ENCODE measurements at places on chromosomes 2 and 18. TPM values are rescaled to one million over a fixed set of nuclear protein-coding genes. Genes with fewer than 3 reads are reported as not detected.

DNA sequence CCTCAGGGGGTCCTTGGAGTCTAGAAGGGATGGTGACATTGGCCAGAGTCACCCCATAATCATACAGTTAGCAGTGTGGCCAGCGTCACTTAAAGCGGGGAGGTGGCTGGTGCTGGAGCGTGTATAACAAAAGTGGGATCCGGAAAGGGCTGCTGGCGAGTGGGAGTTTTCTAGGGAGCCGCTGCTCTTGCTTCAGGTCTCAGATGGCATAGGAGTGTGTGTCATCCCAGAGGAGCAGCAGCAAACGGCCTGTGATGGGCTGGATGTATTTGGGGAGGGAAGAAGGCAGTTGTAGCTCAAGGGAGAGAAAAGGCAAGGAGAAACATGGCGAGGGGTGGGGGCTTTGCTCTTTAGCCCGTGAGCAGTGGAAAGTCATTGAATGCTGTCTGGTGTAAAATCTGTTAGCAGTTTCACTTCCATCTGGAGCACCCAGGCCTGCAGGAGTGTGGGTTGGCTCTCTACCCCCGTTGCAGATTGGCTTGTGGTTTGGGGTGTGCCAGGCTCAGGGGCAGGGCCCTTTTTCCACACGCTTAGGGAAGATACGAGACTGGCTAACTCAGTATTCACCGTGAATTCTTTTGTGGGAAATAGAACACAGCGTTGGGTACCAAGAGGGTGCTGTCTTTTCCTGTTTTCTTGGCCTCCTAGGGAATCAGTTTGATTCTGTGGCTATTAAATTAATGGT is 120.5 kb downstream of the AGAP1 start:
- no peak for DNase-seq

GRCh38 chr2:43027097-43027873 is 199.1 kb downstream of the ZFP36L2 start:
- DNase-seq = no peak

ASAP2 gene
- total RNA-seq = 12.9 TPM

PID1 gene
- total RNA-seq = 8.4 TPM

GRCh38 chr2:180231015-180231414 is 223.9 kb upstream of the CWC22 start:
- no peak for DNase-seq

VAMP8 gene
- 26.1 TPM for total RNA-seq

- no peak for DNase-seq
Observed at GRCh38 chr2:144426355-144426754, 93.6 kb downstream of the ZEB2 start.

RGPD3 gene
- total RNA-seq = 0.16 TPM

DNA sequence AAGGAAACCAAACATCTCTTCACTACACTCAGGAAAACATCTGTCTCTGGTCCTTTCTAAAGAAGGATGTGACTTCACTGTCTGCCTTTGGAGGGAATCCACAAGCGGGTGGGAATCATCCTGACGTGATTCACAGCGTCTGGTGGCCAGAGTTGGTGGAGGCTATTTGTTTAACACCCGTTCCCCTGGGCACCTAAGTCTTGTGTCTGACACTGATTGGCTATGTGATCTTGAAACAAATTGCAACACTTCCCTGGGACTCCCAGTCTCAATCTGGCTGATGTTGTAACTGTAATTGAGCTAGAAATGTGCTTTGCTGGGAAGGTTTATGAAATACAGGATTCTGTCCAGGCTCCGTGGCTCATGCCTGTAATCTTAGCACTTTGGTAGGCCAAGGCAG is 28.8 kb upstream of the SIX3 start:
- no peak for DNase-seq

DNA sequence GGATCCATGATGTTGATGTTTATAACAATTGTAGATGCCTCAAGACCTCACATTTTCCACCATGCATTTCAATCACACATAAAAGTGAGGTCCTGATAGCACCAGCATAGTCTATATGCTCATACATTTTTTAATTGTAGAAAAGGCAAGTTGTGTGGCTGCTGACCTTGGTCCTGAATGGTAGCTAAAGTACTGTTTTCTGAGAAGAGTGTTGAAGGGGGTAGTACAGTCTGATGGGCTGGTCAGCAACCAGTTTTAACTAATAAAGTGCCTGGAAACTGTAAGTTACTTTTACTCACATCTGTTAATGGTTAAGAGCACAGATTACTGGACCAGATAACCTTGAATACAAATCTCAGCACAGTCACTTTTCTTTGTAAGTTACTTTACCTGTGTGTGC is 15.9 kb downstream of the ZNF638 start:
- no peak for DNase-seq

OSR1 gene
- total RNA-seq = 6.3 TPM

LRRC30 gene
- not detected for total RNA-seq

SIX2 gene
- total RNA-seq = 0.65 TPM

ADNP2 gene
- total RNA-seq = 7.4 TPM

DNA sequence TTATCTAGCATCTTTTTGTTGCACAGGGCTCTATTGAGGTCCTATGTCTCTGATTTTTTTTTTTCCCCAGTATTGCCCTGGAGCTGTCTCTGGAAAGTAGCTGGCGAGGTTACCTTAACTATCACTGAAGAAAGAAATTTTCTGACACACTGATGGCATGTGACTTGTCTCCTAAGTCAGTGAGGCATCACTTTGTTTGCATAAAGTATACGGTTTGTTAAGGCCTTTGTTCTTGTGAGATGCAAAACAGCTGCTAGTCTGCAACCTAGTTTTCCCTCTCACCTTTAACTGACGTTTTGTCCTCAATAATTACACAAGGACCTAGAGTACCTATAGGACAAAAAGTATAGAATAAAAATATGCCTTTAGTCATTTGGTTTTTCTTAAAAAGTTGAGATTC is 41.8 kb downstream of the UBXN4 start:
- no peak for DNase-seq

GRCh38 chr18:72089432-72089831 is 454.7 kb downstream of the CBLN2 start:
- DNase-seq = no peak

DNA sequence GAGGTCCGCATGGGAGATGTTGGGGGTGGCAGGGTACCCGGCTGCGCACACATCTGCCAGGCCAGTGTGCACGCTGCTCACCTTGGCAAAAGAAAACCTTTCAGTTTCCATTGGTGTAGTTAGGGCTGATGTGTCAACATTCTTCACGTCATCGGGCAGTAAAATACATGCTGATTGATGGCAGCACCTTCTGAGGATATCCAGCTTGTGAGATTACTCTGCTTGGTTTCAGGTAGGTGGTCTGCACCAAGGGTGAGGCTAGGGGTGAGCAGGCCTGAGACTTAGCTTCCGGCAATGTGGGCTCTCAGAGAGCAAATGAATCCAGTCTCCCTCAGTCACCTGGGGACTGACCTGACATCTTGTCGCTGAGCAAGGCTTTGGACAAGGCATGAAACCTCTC is 19.3 kb upstream of the ACKR3 start:
- no peak for DNase-seq

GRCh38 chr2:142290931-142291330 is 160.1 kb upstream of the LRP1B start:
- no peak for DNase-seq

SH3RF3 gene
- 8.0 TPM for total RNA-seq

GRCh38 chr2:96933305-96934181 is 52.8 kb downstream of the FAM178B start:
- DNase-seq = peak; percentile 15

GRCh38 chr2:176187200-176187898 is 1.1 kb upstream of the HOXD1 start:
- no peak for DNase-seq

DNA sequence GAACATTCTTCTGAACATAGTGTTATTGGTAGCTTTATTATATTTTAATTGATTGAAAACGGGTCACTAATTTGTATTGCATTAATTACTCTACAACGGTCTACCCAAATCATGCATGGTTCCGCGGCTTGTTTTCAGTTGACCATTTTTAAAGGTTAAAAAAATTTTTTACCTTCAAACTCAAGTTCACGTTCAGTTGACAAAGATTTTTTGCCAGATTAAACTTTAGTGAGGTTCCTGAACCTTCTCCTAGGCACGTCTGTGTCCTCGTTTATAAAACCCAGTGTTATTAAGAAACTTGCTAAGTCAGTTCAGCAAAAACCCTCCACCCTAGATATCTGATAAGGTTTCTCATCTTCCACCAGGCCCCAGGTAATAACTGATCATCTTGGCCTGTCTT is 331.2 kb downstream of the ALK start:
- no peak for DNase-seq

DNAJC5G gene
- total RNA-seq = 1.9 TPM

ALPI gene
- not detected for total RNA-seq

DNA sequence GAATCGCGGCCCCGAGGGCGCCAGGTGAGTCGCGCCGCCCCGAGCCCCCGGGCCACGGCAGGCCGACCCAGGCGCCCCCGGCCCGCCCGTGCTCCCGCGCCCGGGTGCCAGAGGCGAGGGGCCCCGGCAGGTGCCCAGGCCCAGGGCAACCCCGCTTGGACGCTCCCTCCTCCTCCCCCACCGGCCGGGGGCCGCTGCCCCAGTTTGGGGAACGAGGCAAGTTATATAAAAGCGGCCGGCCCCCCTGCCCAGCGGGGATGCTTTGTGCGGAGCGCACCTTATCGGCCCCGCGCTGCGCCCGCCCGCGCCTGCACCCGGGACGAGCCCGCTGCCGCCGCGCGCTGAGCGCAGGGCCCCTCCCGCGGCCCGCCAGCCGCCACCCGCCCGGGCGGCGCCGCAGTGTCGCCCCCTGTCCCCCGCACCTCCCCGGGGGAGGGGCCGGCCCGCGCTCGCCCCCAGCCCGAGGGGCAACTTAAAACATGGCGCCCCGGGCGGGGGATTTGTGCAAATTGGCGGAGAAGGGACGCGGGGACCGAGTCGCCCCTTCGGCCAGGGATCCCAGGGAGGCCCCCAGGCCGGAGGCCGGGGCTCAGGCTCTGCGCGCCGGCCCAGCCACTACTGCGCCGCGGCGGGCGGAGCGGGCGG is 639 bp downstream of the EPB41L3 start:
- DNase-seq = peak; percentile 67

LRRTM4 gene
- total RNA-seq = 0.92 TPM

UGT1A7 gene
- total RNA-seq = not detected

- no peak for DNase-seq
Observed at GRCh38 chr18:47842836-47843235, 87.6 kb downstream of the SMAD2 start.

- no peak for DNase-seq
Observed at GRCh38 chr2:219998107-219998506, 370.7 kb downstream of the SLC4A3 start.

DNA sequence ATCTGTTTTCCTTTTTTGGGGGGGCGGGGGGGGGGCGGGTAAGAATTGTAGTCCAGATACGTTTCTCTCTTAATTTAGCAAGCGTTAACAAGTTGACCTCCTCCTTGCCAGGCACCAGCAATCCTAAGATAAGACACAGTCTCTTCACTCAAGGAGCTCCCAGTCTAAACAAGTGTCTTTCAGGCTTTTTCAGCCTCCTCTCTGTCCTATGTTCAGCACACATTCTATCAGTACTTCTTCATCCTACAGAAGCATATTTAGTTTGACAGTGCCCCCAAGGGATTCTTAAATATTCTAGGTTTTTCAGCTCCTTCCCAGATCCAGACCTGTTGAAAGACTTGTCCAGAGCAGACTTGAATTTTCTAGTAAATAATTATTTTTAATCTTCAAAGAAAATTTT is 2.7 kb downstream of the PPP1CB start:
- DNase-seq = no peak

- DNase-seq = no peak
Observed at GRCh38 chr18:2908946-2909335, 62.1 kb downstream of the EMILIN2 start.

DNA sequence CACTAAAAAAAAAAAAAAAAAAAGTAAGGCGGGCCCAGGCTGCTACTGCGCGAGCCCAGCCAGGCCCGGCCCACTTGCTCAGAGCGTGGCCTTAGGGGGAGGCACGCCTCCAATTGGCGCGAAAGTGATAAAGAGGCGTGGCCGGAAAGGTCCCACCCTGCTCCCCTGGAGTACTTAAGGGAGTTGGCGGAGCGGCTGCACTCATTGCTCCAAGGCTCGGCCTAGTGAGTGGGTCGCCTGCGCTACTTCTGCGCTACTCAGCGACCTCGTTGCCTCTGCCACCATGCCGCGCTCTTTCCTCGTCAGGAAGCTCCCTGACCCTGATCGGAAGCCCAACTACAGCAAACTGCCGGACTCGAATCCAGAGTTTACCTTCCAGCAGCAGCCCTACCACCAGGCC is 36.9 kb downstream of the UNC80 start:
- DNase-seq = no peak

- DNase-seq = peak; percentile 73
Observed at GRCh38 chr2:19632403-19632991, 269.3 kb downstream of the TTC32 start.

GPR45 gene
- total RNA-seq = not detected

- DNase-seq = no peak
Observed at GRCh38 chr2:207930747-207931146, 94.6 kb downstream of the PLEKHM3 start.

DNA sequence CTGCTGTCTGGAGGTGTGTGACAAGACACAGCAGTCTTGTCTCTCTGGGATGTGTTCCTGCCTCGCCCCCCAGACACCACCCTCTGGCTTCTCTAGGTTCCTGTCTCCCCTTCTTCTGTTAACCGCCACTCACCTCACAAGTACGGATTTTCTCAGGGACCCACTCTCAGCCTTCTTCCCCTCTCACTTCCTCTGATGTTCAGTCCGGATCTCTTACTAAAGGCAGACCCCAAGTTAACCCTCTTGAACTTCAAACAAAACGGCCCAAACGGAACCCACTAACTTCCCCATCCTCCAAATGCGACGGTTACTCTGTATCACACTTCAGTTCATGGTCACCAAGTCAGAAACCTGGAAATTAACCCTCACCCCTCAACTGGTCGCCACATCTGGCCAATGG is 32.0 kb downstream of the B4GALT6 start:
- no peak for DNase-seq

DNA sequence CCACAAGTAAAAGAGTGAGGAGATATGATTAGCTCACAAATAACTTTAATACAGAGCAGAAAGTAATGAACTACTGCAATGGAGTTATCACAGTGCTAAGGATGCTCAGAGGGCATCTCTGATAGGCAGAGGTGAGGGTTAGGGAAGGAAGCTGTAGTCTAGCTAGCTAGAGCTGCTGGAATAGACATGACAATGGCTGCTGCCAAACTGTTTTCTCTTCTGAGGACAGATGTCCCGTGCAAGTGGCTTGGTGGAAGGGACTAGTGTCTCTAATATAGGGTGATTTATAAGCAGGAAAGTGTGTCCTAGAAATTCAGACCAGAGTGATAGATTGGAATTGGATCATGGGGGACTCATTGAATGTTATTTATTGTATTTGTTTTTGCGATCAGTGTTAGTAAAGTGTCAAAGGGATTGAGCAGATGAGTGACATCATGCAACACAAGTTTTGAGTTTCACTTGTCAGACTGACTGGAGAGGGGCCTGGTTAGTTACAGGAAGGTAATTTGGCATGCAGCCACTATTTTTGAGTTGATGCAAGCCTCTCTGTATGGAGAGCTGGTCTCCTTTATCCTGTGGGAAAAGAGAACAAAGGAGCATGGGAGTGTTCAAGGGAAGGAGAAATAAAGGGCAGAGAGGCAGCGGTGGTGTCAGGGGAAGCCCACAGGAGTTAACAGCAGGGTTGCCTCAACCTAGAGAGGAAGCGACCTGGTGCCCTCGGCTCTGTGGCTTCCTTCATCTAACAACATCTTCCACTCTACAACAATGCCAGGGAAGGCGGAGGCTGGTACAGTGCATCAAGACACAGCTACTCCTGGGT is 1.9 kb downstream of the CTLA4 start:
- no peak for DNase-seq

CCDC141 gene
- total RNA-seq = 116 TPM

CYS1 gene
- 3.2 TPM for total RNA-seq

Data from Right ventricle myocardium inferior (tissue), 1 donor.